HT1080 (cell line): ENCODE measurements at places on chromosomes 6 and 20.

GRCh38 chr6:147170269-147170668, 33.9 kb upstream of the STXBP5 start:
- peak; percentile 71 for DNase-seq

DNA sequence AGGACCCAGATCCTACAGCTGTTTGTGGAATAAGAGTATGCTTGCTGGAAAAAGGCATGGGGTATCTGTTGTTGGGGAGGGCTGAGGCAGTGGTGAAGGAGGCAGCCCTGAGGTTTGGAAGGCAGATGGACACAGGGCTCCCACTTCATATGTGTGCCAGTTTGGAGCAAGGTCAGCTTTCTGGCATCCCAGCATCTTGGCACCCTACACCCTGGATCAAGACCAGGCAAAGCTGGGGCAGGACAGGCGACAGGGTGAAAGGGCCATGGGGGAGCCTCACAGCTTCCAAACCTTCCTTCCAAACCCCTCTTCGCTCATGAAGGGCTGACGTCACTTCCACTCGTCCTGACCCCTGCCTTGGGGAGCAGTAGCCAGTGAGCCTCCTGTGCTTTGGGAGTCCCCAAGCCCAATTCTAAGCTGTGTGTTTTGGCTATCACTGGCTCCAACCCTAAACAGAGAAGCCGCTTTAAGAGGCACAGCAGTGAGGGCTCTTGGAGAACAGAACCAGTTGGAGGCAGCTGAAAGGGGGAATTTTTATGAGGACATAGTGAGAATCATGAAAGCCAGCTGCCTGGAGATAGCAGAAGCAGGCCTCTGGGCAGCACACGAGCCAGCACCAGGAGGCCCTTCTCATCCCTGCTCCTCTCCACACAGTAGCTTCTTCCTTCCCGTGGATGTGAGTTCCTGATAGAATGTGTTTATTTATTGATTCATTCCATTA, 448.6 kb upstream of the CDH4 start:
- no peak for DNase-seq

DNA sequence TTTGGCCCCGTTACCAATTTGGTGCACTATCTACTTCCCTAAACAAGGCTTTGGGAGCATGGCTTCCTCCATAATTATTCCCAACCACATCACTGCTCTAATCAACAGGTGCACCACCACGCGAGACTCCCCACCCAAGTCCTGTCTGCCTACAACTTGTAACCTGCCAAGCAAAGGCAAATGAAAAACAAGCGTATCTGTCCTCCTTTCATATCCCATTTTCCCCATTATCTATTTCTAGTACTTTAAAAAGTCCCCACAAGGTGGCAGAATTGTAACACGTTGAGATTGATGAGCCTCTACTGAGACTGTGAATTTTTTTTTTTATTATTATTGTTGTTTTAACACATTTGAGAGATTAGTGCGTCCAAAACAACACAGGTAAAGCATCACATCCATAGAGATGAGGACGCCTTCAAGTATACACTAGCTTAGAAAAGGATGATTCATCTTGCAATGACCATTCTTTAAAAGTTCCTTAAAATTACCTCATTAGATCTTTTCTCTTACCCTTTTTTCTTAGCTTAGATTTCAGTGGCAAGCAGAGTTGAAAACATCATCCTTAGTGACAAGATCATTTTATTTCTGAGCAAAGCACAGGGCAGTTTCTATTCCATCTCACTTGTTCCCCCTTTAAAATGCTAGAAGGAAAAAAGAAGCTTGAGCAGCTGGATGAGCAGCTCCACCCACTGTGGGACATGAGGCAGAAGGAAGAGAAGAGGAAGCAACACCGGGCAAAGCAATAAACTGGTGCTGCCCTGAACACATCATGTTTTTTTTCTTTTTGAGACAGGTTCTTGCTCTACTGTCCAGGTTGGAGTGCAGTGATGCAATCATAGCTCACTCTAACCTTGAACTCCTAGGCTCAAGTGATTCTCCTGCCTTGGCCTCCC, 210.8 kb downstream of the ARHGAP18 start:
- DNase-seq = peak; percentile 65

DNA sequence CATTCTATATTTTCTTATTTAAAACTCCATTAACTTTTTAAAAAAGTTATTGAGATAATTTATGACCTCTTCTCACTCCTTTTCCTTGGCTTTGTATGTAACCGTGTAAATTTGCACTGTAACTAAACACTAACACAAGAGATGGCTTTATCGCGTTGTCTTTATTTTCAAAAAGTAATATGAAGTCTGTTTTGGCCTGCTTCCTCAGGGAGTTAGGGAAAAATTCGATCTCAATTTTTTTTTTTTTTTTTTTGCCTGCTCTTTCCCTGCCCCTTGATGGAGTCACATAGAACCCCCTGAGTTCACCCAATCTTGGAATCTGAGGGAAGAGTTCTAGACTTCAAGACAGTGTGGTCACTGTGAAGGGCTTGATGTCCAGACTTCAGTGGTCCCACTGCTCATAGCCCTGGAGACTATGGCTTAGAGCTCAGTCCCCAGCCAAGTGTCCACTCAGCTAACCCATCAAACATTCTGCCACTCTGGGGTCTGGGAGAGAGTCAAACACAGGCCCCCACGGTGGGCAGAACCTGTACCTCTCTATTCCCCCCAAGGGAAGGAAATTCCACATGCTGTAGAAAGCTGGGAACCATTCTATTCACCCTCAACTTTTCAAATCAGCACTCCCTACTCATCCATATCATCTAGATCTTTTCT, 15.7 kb upstream of the TBC1D22B start:
- no peak for DNase-seq

GRCh38 chr6:37779902-37780628, 39.5 kb upstream of the ZFAND3 start:
- no peak for DNase-seq

- no peak for DNase-seq
These were observed 250.0 kb downstream of the LRFN2 start for GRCh38 chr6:40336940-40337760.

DNA sequence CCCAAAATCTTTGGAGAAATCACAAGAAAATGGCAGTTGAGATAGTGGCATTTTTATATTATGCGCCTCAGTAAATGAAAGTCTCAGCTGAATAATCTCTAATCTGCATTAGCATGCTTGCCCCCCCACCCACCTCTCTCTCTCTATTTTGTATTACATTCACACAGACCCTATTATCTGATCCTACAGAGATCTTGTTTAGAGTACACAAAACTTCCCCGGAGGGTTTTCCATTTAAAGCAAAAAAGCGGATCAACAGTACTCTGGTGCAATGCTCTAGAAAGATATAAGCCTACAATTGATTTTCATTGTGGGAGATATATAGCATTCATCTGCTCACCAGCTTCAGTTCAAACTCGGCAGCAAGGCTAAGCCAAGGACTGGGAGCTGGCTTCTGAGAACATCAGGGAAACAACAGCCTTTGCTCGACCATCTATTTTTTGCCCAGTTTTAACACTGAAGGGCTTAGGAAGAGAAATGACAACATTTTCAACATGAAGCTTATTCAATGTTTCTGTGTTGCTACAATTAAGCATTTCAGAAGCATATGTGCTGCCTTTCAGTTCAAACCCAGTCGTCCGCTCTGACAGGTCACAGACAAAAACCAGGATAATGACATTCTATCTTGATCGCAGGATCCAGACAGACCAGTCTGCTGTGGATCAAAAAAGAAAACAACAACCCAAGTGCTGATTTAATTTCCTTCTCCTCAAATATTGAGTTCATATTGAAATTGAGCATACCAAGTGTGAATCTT, 137.6 kb upstream of the ATXN1 start:
- DNase-seq = no peak

GRCh38 chr6:34044945-34045595, 100.8 kb downstream of the GRM4 start:
- no peak for DNase-seq

DNA sequence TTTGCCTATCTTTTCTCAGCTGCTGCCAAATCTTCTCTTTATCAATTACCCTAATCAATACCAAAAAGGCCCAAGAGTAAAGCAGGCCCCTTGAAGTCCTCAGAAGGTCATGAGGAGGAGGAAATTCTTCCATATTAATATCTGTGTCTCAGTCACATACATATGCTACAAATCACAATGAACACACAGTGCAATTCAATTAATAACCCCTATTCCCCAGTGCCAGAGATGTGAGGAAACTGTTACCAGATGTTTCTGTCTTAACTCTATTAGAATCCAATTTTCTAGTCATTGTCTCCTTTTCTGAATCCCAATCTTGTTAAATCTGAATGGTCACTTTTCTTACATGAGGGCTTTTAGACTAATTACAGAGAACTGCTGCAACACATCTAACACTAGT, 45.9 kb upstream of the SLC2A12 start:
- no peak for DNase-seq

- no peak for DNase-seq
These were observed 13.2 kb downstream of the DNAJC5 start for GRCh38 chr20:63908008-63908682.

GRCh38 chr6:13243033-13243432, 85.3 kb downstream of the TBC1D7 start:
- no peak for DNase-seq

- peak; percentile 40 for DNase-seq
These were observed 51.3 kb upstream of the REV3L start for GRCh38 chr6:111534231-111534751.

GRCh38 chr20:33072362-33072761, 7.1 kb upstream of the BPIFB4 start:
- no peak for DNase-seq

DNA sequence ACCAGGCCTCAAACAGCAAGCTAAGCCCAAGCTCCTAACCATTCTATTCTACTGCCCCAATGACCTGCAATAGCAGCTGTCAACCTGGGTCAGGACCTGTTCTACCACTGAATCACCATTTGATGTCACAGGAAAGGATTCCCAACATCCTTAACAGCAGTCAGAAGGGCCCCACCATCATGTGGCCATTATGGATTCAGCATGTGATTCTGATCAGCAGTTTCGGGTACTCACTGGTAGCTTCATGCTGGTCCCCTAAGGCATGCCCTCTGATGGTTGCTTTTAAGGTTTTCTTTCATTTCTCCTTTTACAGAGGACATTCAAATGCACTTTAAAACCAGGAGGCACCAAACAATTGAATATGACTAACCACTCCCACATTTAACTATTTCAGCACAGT, 37.3 kb upstream of the MAP7 start:
- DNase-seq = no peak

DNA sequence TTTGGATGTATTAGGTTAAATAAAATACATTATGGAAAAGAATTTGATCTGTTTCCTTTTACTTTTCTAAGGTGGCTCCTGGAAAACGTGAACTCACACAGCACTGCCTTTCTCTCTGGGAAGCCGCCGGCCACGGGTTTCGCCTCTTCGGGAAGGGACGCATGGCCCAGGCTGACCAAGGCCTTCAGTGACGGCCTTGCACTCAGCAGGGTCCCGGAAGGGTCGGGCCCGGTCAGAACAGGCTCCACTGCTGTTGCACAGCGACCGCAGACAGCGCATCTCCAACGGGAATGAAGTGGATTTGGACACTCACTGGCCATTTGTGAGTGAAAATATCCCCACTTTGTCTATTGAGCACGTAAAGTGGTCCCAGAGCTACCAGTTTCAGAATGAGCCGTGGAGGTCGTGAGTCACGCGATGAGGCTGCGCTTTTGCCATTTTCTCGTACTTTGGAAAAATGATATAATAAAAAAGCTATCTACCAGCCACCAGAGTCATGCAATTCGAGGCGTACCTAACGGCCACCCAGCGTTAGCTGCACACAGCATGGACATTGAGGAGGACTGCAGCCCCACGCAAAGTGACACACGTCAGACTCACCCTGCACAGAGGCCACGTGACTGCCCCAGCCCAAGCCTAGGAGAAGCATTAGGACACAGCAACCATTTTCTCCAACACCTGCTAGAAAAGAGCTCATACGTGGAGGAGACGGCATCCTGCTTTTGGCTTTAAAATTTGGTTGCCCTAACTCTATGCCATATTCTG, 244.3 kb downstream of the TTLL2 start:
- no peak for DNase-seq

GRCh38 chr6:154996841-154997311, 1.8 kb downstream of the TIAM2 start:
- no peak for DNase-seq

GRCh38 chr6:21438986-21439352, 154.6 kb upstream of the SOX4 start:
- DNase-seq = peak; percentile 59

- DNase-seq = no peak
These were observed 216.2 kb upstream of the ZNF217 start for GRCh38 chr20:53809728-53810365.

DNA sequence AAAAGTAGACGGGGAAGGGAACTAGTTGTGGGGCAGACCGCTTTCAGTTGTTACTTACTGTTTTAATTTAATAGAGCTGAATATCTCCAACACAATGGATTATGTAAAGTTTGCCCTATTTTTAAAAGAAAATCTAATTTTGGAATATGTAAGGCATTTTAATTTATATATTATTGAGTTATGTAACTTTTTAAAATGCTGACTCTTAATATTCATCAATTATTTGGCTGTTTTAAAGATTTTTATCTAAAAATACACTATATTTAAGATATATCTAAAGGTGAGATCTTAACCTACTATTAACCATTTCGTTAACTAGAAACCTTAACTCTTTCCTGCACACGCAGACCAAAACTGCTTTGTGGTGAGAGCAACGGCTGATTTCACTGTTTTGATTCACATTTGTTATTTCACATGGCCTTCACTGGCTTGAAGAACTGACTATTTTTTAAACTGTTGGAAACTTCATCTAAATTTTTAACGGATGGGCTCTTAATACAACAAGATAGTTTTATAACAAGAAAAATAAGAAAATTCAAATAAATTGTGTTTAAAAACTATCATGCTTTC, 87.9 kb downstream of the HUS1B start:
- no peak for DNase-seq

GRCh38 chr6:28425944-28426541, 17.2 kb downstream of the ZSCAN23 start:
- no peak for DNase-seq

GRCh38 chr6:150029749-150030148, 4.4 kb upstream of the RAET1L start:
- no peak for DNase-seq

GRCh38 chr6:82094166-82094806, 153.3 kb downstream of the IBTK start:
- DNase-seq = no peak

- no peak for DNase-seq
These were observed 238.1 kb upstream of the IRAK1BP1 start for GRCh38 chr6:78629154-78629721.

- DNase-seq = no peak
These were observed 311.4 kb downstream of the CDH26 start for GRCh38 chr20:60269573-60270162.

DNA sequence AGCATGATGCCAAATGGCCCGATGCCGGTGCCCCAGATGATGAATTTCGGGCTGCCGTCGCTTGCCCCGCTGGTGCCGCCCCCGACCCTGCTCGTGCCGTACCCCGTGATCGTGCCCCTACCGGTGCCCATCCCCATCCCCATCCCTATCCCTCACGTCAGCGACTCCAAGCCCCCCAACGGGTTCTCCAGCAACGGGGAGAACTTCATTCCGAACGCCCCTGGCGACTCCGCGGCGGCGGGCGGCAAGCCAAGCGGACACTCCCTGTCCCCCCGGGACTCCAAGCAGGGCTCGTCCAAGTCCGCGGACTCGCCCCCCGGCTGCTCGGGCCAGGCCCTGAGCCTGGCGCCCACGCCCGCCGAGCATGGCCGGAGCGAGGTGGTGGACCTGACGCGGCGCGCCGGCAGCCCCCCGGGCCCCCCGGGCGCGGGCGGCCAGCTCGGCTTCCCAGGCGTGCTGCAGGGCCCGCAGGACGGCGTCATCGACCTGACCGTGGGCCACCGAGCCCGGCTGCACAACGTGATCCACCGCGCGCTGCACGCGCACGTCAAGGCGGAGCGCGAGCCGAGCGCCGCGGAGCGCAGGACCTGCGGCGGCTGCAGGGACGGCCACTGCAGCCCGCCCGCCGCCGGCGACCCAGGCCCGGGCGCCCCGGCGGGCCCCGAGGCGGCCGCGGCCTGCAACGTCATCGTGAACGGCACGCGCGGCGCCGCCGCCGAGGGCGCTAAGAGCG, 144.6 kb downstream of the SOBP start:
- no peak for DNase-seq
